ENCODE measurements at places on chromosomes 3 and 15.
A peak's percentile ranks its signal among the peaks of the same experiment; 100 is the strongest.

GRCh38 chr15:62119227-62119864 is 45.7 kb downstream of the C2CD4B start:
- no peak for DNase-seq

- no peak for DNase-seq
Measured at GRCh38 chr3:70359711-70360110, 47.3 kb upstream of the MDFIC2 start.

GRCh38 chr3:32310918-32311839 is 72.7 kb downstream of the CMTM8 start:
- DNase-seq = no peak

- DNase-seq = peak; percentile 21
Measured at GRCh38 chr3:9934235-9934621, 594 bp downstream of the CRELD1 start.

DNA sequence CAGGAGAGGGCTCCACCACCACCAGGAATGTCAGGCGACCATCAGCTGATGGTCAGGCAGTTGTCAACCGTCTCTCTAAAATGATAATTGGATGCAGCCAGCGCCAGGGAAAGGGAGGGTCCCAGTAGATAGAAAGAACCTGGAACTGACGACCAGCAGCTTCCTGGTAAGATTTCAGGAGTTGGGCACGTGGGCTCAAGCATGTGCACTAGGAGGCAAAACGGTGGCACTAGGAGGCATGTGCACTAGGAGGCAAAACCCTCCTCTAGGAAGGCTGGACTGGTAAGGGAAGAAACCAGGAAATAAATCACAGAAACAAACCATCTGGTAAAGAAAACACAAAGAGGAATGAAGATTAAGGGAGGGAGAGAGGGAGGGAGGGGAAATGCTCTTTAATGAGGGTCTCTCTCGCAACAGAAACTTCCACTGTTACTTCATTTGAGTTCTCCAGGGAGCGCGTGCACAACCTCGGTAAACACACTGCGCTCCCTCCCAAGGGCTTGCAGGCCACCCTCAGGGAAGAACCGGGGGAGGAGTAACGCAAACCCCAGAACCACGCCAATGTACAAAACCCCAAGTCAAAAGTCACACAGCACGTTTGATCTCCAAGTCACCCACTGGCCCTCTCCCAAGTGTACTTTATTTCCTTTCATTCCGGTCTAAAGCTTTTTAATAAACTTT is 116.7 kb downstream of the XXYLT1 start:
- no peak for DNase-seq

DNA sequence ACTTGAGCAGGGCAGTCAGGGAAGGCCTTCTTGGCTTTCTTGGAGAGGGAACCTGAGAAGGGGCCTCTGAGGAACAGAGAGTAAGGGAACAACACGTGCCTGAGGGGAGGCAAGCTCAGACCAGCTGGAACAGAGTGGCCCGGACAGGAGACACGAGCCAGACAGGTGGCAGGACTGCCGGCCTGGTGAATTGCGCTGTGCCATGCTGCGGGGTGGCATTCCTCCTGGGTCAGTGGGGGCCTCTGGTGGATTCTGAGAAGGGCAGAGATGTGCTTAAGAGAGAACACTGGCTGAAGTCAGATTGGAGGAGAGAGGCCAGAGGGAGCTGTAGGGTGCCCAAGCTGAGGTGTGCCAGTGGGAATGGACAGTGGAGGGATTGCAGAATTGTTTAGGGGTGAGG is 4.9 kb downstream of the CHAC1 start:
- DNase-seq = no peak

DNA sequence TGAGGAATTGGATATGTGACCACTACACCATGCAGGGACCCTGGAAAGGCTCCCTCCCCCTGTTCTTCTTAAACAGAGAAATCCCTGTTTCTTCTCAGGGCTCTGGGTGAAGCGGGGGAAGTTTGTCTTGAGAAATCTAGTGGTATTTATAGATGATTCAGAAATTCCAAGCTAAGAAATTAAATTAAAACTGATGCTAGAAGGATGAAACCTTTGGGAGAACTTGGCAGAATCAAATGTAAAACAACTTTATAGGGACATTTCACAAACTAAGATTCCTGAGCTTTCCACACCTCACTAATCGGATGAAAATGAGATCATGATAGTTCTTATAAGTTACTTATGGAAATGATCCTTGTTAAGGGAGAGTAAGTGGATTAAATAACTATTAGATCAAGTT is 54.2 kb downstream of the FBXL2 start:
- no peak for DNase-seq

GRCh38 chr3:122214711-122215110 is 31.2 kb downstream of the CASR start:
- no peak for DNase-seq

DNA sequence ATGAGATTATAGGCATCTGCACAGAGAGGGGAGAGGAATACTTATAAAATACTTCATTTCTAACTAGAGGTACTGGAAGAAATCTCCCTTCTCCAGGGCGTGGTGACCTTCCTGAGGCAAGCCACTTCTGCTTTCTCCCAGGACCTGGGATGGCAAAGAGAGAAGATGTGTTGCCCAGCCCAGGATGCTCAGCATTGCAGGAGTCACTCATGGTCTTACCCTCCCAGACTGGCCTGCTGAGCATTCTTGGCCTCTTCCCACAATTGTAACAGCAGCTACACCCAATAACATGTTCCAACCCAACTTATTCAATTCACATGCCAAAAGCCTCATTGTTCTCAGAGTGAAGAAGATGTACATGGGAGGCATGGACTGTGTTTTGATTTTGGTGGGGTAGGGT is 37.9 kb downstream of the IL20RB start:
- no peak for DNase-seq

- DNase-seq = no peak
Measured at GRCh38 chr3:53035825-53036619, 9.9 kb downstream of the SFMBT1 start.

DNA sequence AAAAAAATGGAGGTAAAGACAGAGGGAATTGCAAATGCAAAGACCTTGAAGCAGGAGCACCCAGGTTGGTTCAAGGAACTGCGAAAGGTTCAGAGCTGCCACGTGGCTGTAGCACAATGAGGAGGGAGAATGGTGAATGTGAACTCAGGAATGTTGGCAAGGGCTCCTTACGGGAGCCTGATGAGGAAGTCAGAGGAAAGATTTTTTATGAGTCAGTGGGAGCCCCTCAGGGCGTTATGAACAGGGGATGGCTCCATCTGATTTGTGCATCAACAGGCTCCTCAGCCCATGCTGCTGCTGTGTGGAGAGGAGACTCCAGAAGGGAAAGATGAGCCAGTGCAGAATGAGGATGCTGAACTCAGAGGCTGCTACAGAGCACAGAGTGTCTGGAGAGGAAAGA is 194.4 kb downstream of the ARRDC4 start:
- no peak for DNase-seq

DNA sequence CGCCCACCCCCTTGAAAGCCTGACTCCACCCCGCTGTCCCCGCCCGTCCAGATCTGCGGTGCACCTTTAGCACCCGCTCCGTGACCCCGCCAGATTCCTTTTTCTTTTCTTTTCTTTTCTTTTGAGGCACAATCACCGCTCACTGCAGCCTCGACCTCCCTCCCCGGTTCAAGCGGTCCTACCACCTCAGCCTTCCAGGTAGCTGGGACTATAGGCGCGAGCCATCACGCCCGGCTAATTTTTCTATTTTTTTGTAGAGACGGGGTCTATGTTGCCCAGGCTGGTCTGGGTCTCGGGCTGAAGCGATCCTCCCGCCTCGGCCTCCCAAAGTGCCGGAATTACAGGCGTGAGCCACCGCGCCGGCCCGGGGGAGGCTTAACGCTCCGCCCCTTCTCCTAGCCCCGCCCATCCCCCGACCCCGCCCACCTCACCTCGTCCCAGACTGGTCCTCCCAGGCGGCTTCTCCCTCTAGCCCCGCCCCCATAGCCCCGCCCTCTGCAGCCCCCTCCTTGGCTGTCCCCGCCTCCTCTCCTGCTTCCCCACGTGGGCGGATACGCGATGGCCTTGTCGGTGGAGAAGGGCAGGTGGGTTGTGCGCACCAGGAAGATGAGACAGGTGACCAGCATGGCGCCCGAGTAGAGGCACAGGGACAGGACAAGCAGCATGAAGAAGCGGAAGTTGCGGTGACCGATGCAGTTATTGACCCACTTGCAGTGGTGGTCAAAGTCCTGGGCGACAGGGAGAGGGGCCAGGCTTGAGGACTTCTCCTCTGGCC is 3.2 kb downstream of the ZDHHC19 start:
- peak; percentile 64 for DNase-seq

DNA sequence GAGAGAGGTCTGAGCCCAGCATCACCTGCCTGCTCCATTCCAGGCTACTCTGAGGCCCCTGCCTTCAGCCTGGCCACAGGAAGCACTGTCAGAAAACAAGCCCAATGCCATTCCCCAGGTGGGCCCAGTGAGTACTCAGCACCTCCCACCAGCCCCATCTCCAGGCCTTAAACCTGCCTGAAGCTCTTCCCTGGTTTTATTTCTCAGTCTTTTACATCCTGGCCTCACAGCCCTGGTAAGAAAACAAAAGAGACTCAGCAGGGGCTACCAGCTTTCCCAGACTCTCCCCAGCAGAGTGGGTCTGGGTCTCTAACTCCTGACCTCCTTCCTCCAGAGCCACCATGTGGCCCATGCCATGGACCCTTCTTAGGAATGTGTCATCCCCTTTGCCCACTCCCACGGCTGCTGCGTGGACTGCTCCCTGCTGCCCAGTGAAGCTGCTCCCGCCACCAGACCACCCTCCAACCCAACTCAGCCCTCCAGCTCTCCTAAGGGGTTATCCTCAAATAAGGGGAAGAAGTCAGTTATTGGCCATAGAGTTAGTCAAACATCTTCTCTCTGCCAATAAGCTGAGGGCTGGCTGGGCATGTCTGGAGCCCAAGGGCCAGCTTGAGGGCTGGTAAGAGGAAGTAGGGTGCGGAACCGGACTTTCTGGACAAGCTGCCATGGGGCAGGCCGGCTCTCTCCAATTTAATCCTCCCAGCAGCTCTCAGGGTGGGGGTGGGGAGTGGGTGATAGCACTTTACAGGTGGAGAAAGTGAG is 116.7 kb upstream of the LINGO1 start:
- no peak for DNase-seq

DNA sequence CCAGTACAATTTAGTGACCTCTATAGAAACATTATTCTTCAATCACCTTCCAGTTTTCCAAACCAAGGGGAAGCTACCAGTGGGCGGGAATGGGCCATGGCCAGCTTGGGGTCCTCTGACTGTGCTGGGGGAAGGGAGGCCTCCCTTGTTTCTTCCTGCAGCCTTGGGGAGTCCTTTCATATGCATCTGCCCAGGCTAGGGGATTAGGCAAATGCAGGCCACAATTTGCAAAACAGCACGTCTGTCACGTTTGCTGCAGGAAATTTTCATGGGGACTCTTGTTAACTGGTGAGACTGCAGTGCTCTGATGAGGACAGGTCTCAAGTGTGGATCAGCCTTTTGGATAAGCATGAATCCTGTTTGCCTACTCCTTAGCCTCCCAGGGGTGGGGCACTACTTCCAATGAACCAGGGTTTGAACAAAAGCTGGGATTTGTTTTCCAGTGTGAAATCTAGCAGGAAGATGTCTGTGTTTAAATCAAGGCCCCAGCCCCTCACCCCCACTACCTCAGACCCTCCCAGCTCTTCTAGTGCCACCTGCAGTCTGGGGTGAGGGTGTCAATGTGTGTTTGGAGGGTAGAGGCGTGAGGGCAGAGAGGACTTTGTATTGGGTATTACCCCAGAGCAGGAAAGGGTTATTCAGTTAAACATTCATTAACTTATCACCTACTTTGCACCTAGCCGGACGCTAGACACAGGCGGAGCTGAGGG is 219.9 kb downstream of the OPA1 start:
- no peak for DNase-seq

GRCh38 chr3:179852142-179852905 is 184.4 kb downstream of the PEX5L start:
- no peak for DNase-seq

DNA sequence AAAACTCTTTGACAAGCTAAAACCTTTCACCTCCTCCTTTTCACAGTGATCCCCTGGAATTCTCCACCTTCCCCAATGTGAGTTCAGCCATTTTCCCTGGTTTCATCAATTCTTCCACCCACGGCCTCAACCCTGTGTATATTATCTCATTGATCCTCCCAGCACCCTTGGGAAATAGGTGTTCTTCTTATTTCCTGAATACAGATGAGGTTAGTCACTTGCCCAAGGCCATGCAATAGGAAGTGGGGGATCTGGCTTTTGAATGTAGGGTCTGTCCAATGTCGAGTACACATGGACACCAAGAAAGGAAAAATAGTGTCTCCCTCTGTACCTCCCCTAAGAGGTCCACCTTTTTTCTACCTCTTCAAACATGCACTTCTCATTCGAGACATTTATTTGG is 262.8 kb upstream of the ST8SIA2 start:
- no peak for DNase-seq

- DNase-seq = no peak
Measured at GRCh38 chr3:43695863-43696262, 5.1 kb downstream of the ABHD5 start.

DNA sequence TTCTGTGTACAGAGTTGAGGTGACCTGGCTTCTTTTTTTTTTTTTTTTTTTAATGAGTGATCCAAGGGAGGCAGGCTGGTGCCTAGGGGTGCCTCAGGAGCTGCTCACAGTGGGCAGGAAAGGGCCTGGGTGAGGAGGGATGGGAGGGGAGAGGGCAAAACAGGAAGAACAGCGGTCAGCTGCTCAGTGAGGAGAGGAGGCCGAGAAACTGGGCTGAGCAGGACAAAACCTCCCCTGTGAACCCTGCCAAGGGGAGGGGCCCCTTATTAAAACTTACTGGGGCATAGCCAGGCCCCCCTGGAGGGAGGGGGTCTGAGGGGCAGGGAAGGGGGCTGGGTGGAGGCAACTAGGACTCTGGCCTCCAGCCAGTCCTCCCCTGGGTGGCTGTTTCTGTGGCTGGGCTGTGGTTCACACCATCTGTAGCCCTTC is 3.5 kb downstream of the PLEKHO2 start:
- no peak for DNase-seq

DNA sequence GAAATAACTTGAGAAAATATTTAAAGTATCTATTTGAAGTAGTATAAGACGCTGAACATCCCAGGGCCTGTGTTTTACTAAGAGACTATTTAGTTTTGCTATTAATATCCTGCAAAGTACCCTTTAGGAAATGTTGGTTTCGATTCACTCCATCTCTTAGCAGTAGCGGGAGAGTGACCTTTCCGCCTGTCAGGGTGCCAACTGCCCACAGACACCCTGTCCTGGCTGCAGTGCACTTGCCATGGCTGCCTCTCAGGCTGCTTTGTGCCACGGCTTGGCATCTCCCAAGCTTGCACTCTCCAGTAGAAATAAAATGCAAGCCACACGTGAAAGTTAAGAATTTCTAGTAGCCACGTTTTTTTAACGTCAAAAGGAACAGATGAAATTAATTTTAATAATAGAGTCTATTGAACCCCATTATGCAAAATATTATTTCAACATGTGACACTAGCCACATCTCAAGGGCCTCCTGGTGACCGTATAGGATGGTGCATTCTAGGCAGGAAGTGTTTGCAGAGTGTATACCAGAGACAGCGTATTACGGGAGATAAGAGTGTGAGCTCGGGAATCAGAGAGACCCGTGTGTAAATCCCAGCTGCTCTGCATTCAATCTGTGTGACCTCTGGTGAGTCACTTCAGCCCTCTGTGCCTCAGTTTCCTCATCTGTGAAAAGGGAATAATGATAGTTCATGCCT is 19.8 kb downstream of the ADAMTS9 start:
- no peak for DNase-seq

GRCh38 chr3:78881501-78881900 is 886.3 kb downstream of the ROBO1 start:
- no peak for DNase-seq

All from T-helper 9 cell (primary cell).